T follicular helper cell (primary cell): ENCODE measurements at places on chromosomes 3 and 15.

GRCh38 chr3:124883766-124884473 lies 3.2 kb downstream of the ITGB5 start:
- DNase-seq = no peak

- DNase-seq = no peak
Measured at GRCh38 chr3:194941360-194941955, 255.8 kb downstream of the FAM43A start.

- no peak for DNase-seq
Measured at GRCh38 chr3:149650828-149651227, 7.0 kb downstream of the WWTR1 start.

DNA sequence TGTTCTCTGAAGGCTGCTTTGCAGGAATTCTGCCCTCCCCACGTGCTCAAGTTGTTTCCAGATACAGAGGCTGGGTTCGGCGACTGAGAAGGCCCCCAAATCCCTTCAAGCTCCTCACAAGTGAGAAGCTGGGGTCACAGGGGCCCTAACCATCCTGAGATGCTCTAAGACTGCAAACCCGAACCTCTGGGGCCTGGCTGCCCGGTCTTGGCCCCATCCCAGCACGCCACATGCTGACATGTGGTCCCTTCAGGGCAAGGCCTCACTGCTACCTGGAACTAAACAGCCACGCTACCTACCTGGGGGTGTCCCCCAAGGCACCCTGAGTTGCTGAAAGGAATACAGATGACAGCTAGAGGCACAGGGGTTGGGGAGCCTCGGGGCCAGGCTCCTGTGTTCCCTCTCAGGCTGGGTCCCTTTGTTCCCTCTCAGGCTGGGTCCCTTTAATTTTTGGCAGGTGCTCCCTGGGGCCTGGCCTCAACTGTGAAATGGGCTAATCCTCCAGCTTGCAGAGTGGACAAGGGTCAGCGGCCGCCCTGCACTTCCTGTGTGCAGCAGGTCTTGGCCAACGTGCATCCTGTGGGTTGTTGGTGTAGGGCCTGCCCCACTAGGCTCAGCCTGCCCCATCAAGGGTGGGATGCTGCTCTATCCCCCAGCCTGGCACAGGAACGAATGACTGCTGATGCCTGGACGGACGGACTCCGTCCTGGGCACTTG lies 32.5 kb downstream of the KLHL25 start:
- DNase-seq = no peak

GRCh38 chr3:43874731-43875130 lies 184.0 kb downstream of the ABHD5 start:
- DNase-seq = no peak

GRCh38 chr3:34780973-34781372 lies 858.4 kb upstream of the ARPP21 start:
- DNase-seq = no peak

GRCh38 chr3:110420158-110420641 lies 651.4 kb upstream of the NECTIN3 start:
- DNase-seq = no peak

DNA sequence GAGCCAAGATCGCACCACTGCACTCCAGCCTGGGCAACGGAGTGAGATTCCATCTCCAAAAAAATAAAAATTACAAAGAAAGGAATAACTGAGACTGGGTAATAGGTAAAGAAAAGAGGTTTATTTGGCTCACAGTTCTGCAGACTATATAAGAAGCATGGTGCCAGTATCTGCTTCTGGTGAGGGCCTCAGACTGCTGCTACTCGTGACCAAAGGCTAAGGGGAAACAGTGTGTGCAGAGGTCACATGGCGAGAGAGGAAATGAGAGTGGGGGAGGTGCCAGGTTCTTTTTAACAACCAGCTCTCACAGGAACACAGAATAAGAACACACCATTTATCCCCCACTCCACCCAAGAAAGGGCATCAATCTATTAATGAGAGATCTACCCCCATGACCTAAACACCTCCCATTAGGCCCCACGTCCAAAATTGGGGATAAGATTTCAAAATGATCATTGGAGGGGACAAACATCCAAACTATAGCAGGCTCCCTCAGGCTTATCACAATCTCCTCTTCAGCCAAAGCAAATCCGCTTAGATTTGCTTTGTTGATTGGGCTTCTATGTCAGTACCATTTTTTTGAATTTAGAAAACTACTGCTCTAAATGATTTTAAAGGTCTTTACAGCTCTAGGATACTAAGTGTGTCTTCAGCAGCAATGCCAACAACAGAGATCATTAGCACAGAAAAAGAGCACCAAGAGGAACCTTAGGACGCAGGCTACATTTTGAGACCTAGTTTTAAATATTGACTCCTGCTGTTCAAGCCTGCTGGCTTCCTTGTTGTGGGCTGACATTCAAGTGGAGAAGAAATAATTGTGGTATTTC lies 84.2 kb upstream of the TBL1XR1 start:
- DNase-seq = no peak

- no peak for DNase-seq
Measured at GRCh38 chr3:148084931-148085330, 612.8 kb upstream of the AGTR1 start.

DNA sequence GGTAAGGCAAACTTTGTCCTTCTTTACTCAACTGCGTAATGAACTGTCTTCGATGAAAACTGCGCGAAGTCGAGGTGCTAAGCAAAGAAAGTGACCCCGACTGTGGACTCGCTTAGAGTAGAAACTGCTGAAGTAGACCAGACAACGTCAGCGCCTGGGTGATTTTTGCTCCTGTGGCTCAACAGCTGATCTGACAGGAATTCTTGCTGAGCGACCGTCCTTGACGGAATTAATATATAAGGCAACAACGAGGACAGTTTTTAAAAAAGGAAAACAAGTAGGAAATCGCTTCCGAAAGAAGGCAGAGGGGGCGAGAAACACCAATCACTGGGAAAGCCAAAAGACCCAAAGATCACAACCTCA lies 541 bp downstream of the RPS27L start:
- no peak for DNase-seq
